ENCODE measurements at places on chromosomes 11 and 22. TPM values are rescaled to one million over a fixed set of nuclear protein-coding genes. Genes with fewer than 3 reads are reported as not detected.

DNA sequence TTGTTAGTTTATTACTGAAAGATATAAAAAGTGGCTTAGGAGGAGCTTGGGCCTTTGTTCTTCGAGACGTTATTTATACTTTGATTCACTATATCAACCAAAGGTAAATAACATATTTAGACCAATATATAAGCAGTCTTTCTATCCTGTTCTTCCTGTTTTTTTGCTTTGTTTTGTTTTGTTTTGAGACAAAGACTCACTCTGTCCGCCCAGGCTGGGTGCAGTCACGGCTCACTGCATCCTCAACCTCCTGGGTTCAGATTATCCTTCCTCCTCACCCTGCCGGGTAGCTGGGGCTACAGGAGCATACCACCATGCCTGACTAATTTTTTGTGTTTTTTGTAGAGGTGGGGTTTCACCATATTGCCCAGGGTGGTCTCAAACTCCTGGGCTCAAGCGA is 66.8 kb downstream of the ATM start:
- no peak for DNase-seq

DNA sequence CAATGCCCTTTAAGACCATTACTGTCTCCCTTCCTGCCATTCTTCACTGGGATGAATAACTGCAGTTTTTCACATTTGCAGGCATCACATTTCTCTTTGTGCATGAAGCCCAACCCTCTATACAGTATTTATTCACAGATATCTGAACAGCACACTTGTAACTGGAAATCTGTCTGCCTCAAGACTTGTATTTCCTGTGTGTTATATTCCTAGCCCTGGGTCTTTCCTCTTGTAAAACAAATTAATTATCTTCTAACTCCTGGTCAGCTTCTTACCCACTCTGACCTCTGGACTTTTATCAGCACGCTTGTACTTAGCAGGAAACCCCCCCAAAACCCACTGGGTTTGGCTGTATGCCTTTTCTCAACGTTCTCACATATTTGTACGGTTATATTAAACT is 2.0 kb downstream of the CSRP3 start:
- no peak for DNase-seq

DNA sequence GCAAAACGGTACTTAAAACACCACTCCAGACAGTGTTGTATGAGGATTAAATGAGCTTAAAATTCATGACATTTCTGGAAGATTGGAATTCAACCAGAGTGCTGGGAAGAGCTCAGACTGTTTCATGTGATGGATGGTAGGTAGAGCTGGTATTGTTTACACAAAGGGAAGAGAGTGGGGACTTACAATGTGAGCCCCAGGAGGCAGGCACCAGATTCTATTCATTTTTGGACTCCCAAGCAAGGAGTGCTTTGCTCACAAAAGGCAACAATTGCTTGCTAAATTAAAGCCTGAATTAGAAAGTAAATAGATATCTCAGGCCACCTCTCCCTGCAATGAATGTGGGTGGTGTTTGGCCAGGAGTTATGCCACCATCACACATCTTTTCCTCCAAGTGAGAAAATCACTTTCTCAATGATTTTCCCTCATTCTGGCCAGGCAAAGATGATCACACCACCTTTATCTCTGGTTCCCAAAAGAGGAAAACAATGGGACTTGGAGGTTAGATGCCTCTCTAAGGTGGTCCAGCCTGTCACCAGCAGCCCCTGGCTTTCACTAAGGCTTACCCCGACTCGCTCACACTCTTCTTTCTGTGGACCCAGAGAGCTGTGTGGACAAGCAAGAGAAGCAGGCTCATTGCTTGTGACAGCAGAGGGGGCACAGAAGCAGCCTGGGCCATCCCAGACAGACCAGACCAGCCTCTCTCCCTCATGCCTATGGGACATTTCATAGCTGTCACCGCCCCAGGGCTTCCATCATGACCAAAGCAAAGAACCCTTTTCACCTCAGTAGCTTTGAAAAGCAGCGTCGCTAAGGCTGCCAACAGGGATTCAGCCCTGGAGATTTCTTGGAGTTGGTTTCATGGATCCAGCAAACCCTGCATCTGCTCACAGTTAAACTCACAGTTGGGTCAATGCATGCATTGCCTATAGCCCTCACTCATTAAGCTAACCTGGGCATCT is 63.5 kb upstream of the DRD2 start:
- no peak for DNase-seq

- peak; percentile 30 for DNase-seq
These were observed 16.6 kb downstream of the KCNQ1 start for GRCh38 chr11:2461253-2461955.

DNA sequence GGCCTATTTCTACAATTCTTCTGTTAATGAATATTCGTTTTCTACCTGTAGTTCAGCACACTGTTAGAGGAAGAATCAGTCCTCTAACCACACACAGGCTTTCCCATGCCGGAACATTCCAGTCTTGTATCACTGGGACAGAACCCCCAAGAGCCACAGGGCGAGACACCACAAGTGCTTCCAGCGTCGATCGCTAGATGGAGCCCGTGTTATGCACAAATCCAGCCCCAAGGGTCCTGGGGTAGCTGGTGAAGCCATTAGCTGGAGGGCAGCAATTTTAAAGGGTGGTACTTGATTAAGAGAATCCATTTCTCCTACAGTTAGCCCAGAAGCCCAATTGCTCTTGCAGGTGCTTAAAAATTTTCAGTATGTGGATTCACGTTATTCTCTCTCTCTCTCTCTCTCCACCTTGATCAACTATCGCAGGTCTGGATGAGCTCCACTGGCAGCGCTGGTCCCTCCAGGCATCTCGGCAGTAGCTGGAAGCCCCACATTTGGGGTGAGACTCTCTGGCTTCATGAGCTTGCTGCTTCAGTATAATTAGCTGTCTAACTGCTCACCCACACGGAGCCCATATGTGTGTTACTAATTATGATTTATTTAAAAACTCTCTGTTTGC is 148.2 kb upstream of the SNX19 start:
- DNase-seq, result peak; percentile 57

- DNase-seq, result peak; percentile 5
These were observed 23.3 kb upstream of the TMEM191C start for GRCh38 chr22:21443735-21444421.

GRCh38 chr11:69703768-69704507 is at the start of gene FGF19:
Gene FGF19, minus strand, starts transcription at chr11:69704022. Its CDS starts 146 bp downstream, at chr11:69703876.
- no peak for DNase-seq

- no peak for DNase-seq
These were observed 15.9 kb downstream of the FBLN1 start for GRCh38 chr22:45518580-45518991.

DNA sequence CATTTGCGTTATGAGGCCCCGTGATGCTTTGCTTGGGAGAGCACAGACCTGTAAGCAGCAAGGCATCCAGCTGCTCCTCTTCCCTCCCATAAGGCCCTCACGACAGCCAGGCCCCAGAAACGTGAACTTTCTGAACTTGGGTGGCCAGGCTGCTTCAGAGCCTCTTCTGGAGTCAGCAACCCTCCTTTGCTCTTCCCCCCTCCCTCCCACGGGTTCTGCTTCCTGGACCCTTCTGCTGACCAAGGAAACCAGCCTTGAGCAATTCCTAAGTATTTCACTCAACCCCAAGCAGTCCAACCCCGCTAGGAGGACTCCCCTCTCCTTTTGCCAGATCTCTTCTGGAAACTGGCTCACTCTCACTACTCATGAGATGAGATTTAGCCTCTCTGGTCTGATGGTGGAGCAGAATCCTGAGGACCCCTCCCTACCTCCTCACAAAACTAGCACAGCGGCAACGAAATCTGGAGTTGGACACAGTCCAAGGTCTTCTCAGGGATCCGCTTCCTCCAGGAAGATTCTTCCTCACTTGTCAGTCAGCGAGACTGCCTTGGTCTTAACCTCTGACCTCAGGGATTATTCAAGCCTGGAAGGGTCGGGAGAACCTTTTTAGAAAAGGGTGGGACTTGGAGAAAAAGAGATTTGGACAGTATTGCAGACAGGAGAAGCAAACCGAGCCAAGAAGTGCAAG is 86.2 kb downstream of the UBASH3B start:
- DNase-seq, result no peak

GRCh38 chr11:80168796-80169195 is 728.0 kb upstream of the TENM4 start:
- no peak for DNase-seq

DNA sequence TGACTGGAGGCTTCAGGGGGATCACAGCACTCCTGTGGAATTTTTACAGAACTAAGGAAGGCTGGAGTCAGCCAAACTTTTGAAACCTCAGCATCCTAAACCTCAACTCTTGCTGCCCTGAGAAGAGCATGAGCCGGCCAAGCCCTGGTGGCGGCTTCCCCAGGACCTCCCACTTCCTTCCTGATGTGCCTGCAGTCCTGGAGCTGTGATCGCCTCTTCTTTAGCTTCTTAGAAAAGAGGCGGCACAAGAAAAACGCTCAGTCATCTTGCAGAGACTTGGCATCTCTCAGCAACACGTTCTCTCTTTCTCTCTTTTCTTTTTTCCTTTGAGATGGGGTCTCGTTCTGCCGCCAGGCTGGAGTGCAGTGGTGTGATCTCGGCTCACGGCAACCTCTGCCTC is 40.4 kb upstream of the AMPD3 start:
- DNase-seq, result no peak

- DNase-seq, result no peak
These were observed 76.1 kb downstream of the SOX6 start for GRCh38 chr11:16280256-16280682.

DNA sequence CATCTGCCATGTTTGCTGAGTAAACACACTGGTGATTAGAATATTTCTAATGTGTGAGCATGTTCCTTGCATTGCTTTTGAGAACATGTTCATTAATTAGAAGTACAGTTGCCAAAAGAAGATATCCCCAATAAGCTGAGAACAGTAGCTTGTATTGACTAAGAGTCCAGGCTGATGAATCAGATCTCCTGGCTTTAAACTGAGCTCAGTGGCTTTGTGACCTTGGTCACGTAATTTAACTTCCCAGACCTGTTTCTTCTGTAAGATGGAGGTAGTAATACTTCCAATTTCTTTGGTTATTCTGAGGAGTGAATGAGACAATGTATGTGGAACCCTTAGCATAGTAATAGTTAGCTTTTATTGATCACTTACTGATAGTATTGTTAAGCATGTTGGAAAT is 61.9 kb downstream of the CYB5R2 start:
- no peak for DNase-seq

DNA sequence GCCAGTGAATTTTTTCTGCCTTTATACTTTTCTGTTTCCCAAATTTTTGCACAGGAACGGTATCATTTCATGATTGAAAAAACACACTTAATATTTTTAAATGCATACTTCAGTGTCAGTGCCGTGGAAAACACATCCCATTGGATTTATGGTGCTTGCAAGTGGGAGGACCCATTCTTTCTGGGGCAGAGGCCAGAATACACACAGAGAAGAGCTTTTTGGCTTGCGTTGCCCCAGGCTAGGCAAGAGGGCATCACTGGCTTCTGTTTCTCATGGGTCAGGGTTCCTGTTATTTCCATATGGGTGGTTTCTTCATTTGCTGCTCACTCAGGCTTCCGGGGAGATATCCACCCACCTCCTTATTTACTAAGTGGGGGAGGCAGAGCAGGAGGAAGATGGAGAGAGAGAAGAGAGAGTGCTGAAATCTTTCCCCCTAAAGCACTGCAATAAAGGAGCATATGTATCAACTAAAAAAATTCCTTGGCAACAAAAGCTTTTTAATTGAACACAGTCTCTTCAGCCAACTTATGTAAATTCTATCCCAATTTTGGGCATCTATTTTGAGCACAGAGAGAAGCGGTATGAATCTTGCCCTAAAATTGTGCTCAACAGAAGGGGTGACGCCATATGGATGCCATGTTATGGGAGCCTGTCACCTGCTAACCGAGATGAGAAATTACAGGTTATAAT is 66.0 kb upstream of the KIRREL3 start:
- no peak for DNase-seq

DNA sequence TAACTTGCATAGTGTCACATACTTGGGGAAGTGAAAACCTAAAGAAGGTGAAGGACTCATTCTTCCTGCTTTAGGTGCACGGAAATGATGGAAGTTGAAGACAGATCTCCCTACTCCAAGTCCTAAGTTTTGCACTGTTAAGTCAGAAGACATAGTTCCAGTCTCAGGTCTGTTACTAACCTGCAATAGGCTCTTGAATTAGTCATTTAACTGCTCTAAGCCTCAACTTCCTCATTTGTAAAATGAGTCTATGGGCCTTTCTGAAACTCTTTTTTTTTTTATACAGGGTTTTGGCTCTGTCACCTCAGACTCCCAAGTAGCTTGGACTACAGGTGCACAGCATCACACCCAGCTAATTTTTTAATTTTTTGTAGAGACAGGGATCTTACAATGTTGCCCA is 30.8 kb upstream of the POU2AF1 start:
- DNase-seq, result no peak

DNA sequence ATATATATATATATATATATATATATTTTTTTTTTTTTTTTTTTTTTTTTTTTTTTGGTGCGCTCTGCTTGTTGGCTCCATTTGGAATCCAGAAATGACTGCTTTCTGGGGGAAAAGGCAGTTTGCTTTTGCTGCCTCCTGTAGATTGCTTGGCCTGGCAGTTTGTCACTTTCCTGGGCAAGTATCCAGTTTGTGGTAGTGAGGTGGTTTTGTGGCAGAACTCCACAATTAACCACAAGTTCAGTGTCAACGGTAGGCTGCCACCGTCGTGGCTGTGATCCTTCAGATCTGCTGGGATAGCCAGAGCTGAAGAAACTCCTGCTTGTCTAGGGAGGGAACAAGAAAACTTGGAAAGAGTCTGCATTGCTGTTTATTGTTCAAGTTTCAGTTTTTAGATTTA is 5.0 kb upstream of the PDE3B start:
- no peak for DNase-seq

GRCh38 chr11:83678831-83679584 is 392.8 kb upstream of the CCDC90B start:
- DNase-seq, result no peak

DNA sequence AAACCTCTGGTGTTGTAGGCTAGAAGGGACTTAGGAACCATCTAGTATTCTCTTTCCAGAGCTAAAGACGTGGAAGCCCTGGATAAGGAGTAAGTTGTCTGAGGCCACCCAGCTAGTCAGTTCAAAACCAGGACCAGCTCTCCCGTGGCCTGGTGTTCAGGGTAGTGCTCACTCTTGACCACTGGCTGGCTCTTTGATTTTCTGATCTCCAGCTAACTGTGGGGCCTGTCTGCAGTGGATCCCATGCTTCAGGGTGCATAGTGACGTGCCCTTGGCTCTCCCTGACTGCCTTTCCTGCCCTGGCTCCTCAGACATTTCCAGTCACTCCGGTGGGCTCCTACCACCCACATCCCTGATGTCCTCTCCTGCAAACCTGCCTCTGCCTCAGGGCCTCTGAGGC is 1.3 kb downstream of the CLMP start:
- DNase-seq, result no peak

Gene POU2AF2
- total RNA-seq, result not detected

Gene PKNOX2
- total RNA-seq, result 46.5 TPM

Gene F2
- total RNA-seq, result not detected

Gene MIOX
- not detected for total RNA-seq

Gene ANO5
- 30.0 TPM for total RNA-seq

Gene OR52I2
- total RNA-seq, result not detected

Gene SIRT3
- 57.4 TPM for total RNA-seq

Gene P2RX6
- 16.4 TPM for total RNA-seq

All from dorsolateral prefrontal cortex (tissue), 122 donors.